EH (cell line): ENCODE measurements at places on chromosomes 13 and 19.
A peak's percentile ranks its signal among the peaks of the same experiment; 100 is the strongest.

DNA sequence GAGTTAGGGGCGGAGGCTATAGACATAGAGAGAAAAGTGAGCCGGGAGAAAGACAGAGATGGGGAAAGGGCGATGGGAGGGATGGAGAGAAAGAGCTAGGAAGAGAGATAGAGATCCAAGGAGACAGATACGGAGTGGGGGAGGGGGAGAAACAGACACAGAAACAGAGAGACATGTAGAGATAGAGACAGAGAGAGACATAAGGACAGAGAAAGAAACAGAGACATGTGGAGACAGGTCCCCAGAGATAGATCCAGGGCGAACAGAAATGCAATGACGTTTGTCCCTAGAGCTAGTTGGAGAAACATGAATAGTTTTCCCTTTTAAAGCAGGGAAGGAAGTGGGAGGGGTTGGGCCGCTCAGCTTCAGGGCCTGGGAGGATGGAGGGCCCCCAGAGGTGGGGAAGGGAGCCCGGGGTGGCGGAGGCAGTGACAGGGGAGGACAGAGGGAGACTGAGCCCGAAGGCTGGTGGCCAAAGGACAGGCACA is 4.6 kb downstream of the PPP1R14A start:
- peak; percentile 77 for DNase-seq

DNA sequence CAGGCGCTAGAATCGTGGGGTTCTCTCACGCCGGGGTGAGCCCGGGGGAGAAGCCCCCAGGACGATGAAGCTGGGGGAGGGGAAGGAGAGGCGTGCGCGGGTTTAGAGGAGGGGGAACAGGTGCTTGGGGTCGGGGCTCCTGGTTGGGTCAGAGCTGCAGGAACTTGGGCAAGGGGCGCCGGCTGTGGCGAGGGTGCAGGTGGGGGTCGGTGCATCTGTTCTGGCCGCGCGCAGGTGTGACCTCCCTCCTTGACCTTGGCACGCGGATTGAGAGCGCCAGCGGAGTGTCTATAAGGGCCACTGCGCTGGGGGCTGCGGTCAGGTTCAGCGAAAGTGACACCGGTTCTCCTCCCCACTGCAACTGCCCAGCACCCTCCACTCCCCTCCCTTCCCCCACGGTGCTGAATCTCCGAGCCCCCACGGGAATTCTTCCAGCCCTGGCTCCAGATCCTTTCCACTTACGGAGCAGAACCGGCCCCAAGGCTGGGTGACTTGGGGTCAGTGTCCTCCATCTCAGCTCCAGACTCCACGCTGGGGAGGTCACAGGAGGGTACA is 618 bp downstream of the TMEM38A start:
- no peak for DNase-seq

DNA sequence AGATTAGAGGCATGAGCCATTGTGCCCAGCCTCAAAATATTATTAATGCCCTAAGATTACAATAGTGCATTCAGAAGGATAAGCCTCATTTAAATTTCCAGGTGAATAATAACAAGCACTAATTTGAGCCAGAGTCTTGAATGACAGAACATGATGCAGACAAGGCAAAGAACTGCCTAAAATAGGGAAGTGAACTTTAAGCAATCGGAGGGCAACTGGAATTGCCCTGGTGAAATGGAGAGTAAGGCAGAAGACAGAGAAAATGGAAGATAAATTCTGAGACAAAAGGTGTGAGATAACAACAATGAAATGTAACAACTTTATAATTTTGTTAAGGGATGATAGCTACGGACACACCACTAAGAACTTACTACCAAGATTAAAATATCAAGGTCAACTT is 199.9 kb downstream of the DIAPH3 start:
- DNase-seq = no peak

DNA sequence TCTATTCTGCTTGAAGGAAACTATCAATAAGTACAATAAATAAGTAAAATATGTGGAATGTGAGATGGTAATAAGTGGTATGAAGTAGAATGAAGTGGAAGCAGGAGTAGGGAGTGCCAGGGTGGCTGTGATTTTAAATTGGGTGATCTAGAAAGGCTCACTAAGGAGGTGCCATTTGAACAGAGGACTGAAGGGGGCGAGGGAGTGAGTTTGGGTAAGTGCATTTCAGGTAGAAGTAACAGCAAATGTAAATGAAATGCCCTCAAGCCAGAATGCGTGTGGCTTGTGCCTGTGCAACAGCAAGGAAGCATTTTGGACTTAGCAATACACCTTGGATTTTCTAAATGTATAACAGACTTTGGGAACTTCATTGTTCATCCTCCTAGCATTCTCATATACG is 77.1 kb downstream of the CCNA1 start:
- no peak for DNase-seq

GRCh38 chr13:104962411-104962810 is 1573.1 kb downstream of the EFNB2 start:
- DNase-seq = no peak

DNA sequence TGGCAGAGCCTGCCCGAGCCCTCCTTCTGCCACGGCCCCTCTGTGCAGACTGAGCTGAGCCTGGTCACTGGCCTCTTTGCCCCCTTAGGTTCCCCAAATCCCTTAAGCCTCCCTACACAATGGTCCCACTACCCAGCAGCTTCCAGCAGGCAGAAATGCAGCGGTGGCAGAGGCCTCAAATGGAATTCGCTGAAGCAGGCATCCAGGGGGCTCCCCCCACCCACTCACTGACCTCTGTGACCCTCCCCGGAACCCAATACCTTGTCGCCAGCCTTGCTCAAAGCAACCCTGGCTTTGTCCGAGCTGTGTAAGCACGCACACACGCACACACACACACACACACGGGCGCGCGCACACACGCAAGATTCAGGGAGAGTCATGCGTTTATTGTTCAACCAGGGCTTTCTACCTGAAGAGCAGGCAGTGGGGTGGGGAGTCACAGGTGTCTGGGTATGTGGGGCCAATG is at the start of gene LIM2:
Gene LIM2, minus strand, starts transcription at position 51 of the 466 bp plus-strand sequence. CDS start 531 bp downstream, outside the sequence.
- DNase-seq = no peak

DNA sequence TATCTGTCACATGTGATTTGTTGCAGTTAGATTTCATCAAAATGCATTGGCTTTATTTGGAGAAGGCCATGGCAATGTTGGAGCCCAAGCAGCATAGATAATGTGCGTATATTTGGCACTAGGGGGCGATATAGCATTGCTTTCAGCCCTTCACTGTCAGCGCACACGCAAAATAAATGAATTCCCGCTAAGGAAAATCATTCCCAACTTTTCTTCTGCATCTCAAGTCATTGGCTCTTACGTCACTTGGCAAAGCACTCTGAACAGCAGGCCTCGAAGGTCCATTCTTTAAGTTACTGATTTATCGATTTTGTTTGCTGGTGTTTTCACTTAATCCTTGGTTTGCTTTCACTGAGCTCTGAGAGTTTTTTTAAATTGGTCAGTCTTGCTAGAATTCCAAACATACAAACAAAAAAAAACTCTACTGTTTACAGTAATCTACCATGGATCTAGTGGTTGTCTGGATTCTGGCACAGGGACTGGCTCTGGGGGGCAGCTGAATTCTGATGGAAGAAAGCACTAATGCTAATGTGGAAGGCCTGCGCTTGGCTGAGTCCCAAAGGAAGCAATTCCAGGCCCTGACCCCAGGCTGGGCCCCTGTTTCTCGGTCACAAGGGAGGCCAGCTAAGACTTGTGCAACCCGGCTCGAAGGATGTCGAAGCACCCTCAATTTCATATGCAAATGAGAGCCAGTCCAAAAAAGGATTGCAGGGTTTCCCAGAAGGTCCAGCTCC is 97.7 kb upstream of the IPO5 start:
- DNase-seq = peak; percentile 87

DNA sequence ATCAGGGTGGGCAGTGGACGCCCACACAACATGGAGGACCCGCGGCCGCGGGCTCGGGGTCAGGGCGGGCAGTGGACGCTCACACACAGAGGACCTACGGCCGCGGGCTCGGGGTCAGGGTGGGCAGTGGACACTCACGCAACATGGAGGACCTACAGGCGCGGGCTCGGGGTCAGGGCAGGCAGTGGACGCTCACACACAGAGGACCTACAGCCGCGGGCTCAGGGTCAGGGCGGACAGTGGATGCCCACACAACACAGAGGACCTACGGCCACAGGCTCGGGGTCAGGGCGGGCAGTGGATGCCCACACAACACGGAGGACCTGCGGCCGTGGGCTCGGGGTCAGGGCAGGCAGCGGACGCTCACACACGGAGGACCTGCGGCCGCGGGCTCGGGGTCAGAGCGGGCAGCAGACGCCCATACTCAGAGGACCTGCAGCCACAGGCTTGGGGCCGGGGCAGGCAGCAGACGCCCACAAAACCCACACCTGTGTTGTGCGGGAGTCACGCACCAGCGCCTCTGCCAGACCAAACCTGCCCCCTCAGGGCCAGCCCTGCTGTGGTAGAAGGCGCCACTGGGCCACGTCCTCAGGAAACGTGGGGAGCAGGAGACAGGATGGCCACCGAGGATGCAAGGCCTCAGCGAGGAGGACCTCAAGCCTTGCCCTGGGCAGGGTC is 27.6 kb upstream of the C13orf46 start:
- DNase-seq = no peak

DNA sequence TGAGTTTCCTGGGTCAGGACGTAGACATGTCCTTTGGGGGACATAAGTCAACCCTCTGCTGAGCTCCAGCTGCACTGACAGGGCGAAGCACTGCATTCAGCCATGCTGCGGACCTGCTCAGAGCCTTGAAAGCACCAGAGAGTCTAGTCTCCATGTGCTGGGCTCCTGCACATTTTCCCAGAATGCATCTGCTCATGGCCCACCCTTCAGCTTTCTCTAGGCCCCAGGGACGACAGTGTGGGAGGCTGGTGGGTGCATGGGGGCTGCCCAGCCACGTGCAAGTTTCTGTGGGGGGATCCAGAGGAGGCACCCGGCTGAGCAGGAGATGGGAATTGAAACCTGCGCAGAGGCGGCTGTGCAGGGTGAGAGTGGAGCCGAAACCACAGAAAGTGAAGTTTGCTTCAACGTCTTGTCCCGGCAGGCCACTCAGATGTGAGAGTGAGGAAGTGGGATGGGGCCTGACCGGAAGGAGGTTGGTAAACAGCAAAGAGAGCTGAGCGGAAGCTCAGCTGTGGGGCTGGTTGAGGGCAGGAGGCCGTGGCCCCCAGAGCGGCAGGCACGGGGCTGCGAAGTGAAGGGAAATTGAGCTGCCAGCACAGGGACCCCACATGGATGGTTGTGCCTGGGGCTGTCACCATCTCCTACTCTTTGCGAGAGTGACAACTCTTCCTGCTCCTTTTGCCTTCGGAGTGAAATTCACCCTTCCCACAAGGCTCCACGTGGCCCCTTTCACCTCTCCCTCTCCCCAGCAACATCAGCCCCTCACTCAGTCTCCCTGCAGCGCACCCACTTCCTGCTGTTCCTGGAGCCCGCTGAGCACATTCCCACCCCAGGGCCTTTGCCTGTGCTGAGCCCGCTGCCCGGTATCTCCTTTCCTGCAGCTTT is 11.8 kb downstream of the PGLS start:
- no peak for DNase-seq

DNA sequence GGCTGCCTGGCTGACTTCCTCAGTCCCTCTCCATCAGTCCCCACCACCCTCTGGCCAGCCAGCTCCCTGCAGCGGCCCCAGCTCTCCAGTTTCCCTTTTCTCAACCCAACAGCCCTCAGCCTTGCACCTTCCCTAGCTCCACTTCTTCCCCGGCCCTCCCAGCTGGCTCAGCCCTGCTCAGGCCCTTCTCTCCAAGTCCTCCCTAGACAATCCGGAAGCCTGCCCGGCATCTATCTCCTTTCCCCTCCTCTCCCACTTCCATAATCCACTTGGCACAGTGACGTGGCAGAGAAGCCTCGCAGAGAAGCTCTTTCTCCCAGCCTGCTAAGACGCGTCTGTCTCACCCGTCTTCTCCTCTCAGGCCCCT is 1.1 kb downstream of the UBXN6 start:
- peak; percentile 86 for DNase-seq

- DNase-seq = peak; percentile 99
These were observed 11.3 kb upstream of the UBL3 start for GRCh38 chr13:29861694-29862110.

- no peak for DNase-seq
These were observed 1.1 kb downstream of the PTGER1 start for GRCh38 chr19:14473978-14474578.

DNA sequence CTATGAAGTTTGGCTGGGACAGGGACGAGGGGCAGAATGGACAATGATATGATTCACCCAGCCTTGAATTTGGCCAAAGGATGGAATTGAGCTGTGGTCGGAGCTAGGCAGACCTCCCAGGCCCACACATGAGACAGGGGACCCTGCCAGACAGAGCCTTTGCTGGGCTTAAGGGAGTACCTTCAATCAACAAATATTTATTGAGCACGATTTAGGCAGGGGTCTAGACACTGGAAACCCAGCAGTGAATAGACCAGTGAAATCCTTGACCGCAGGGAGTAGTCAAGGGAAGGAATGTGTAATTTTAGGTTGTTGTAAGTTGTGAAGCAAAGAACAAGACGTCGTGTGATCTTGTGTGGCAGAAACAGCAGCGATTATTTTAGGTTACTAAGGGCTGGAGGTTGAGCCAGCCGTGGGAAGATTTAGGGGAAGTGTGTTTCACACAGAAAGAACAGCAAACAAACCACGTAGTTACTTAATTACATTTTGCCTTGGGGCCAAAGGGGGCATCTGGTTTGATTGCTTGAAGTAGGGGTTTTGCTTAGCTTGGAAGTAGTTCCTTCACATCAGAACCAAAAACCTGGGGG is 16.9 kb upstream of the AP1M2 start:
- DNase-seq = peak; percentile 66

DNA sequence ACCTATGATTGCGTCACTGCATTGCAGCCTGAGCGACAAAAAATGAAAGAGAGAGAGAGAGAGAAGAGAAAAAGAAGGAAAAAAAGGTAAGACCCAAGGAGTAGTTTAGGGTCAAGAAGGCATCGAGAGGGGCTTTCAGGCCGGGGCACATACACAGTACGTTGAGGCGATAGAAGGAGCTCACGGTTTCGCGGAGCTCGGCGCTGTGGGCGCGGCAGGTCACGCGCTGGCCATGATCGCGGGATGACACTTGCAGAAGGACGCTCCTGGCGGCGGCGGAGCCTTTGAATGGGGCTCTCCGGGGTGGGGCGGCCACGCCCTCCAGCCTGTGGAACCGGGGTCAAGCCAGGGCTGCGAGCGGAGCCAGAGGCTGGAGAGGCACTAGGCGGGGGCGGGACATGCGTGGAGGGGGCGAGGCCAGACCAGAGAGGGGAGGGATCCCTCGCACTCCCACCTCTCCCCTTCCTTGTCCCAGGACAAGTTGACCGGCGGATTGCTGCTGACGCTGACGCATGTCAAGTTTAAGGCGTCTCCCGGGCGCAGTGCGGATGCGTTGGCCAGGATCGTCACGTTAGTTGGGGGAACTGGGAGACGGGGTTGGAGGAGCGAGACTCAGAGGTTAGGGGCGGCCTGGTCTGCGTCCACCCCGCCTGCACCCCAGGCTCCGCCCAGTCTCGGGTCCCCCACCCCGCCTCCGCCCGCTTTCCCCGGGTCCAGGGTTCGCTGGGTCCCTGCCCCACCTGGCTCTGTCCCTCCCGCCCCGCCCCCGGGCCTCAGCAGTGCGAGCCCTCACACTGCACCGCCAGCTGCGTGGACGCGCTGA is 6.9 kb downstream of the NPHS1 start:
- no peak for DNase-seq

DNA sequence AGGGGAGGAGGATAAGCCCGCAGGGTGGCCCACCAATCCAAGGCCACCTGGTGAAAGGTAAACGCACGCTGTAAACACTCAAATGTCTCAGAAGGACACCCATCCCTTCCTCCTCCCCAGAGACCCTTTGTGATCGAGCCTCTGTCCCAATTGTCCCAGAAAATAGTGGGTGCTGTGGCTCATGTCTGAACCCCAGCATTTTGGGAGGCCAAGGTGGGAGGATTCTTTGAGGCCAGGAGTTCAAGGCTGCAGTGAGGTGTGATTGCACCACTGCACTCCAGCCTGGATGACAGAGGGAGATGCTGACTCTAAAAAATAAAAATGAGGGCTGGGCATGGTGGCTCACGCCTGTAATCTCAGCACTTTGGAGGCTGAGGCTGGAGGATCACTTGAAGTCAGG is 3.1 kb upstream of the ABHD17A start:
- DNase-seq = no peak
